ENCODE measurements at places on chromosomes 3 and 15.

DNA sequence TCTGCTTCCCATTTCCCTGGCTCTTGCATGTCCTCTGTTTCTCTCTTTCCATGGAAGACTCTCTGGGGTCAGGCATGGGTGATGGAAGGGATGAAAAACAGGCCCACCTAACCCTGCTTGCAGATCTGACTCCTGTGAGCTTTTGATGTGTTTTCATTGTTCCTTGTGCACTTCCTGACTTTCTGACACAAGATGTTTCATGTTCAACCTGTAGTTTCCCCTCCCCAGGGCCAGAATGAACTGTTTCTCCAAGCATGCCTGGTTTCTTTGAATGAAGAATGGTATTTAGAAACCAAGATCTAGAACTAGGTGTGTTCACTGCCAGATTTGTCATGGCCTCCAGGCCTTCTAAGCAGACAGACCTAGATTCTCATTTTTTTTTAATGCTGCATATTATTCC is 36.1 kb upstream of the CRTC3 start:
- DNase-seq = no peak

GRCh38 chr15:26867200-26868007 is 542 bp downstream of the GABRA5 start:
- no peak for DNase-seq

- no peak for DNase-seq
Observed at GRCh38 chr3:178508443-178508825, 27.8 kb upstream of the KCNMB2 start.

DNA sequence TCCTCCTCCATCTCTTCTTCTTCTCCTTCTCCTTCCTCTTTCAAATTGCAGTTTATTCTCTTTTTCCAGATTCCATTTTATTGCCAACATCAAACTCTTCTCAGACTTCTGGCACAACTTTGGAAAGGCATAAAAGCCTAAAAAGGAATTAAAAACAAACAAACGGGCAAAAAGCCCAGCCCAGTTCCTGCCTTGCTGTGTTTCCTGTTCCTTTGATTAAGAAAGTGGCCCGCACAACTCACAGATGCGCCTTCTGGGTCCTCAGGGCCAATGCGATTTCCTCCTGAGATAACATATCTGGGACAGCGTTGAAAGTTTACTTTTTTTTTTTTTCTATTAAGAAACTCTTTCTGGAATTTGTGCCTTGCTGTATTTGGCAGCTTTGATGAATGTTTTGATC is 158.7 kb upstream of the UBE3A start:
- DNase-seq = no peak

DNA sequence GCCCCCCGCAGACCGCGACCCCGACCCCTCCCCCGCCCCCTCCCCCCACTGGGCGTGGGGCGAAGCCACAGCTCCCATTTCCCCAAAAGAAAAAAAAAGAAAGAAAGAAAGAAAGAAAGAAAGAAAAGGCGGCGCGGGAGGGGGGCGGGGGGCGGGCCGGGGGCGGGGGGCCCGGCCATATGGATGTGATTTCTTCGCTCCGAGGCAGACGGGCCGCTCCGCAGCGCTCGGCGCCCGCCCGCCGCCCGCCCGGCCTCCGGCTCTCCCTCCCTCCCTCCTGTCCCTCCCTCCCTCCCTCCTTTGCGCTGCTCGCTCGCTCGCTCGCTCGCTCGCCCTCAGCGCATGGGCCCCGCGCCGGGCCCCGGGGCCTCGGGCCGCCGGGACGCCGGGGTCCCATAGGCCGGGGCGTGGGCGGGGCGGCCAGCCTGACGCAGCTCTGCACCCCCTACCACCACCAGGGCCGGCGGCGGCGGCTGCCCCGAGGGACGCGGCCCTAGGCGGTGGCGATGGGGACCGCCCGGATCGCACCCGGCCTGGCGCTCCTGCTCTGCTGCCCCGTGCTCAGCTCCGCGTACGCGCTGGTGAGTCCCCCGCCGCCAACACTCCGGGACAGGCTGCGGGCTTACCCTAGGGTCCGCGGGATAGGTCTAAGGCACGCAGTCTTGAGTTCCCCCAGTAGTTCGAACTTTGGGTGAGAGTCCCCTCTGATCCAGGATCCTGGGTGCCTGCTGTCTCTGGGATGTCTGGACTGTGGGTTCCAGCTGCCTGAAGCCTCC is 5.7 kb downstream of the PTH1R start:
- DNase-seq = no peak

DNA sequence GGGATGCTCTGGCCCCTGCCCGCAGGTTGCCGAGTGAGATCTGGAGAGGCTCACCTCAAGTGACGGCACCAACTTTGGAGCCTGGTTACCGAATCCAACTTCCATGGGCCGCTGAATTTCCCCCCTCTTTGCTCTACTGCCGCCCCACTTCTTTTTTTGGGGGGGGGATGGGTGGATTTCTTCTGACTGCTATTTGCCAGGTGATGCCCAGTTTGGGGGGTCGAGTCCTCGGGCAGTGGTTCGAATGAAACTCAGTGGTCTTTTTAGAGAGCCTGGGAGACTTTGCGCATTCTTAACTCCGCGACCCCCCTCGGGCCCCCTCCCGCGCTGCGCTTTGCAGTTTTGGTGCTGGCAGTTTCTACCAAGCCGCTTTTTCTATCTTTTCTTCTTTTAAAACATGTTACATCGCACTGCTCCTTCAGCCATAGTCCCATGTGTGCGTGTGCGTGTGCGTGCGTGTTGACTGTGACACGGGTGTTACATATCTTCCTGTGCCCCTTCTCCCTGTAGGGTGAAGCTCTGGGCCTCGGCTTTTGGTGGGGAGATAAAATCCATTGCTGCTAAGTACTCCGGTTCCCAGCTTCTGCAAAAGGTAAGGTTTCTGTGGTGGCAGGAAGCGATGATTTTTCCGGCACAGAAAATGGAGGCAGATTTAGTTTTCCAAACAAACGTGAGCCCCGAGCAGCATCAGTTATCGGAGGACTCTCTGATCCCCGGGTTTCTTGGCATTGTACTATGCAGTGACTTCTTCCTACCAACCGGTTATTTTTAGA is 837 bp downstream of the CACNA2D3 start:
- DNase-seq = no peak

GRCh38 chr3:187737006-187737367 is 8.3 kb downstream of the BCL6 start:
- DNase-seq = no peak

DNA sequence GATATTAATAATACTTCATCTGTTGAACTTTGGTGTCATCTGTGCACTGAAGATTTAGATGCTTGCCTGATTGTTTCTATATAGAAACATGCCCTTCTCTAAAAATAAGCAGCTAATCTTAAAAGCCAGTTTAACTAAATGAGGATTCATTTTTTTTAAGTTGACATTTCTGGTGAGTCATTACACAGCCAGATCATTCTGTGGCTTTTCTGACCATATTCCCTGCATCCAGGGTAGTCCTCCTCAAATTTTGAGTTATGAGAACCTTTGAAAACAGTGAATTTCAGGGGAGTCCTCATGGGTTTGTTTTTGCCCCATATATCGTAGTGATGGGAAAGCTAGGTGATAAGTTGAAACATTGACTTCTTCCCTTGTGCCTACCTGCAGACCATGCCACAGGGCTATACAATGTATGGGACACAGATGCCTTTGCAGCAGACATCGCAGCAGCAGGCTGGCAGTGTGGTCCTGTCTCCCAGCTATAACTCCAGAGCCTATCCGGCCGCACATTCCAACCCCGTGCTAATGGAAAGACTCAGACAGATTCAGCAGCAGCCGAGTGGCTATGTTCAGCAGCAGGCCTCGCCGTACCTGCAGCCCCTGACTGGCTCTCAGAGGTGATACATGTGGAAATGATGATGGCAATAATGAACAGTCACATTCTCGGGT is 26.5 kb upstream of the P2RY12 start:
- no peak for DNase-seq

GRCh38 chr15:82805994-82806406 is at the start of gene FSD2:
FSD2 (minus strand) TSS chr15:82806069; CDS start chr15:82787390, 18,679 bp downstream.
- no peak for DNase-seq

GRCh38 chr3:61425356-61425755 is 136.0 kb upstream of the PTPRG start:
- DNase-seq = no peak

DNA sequence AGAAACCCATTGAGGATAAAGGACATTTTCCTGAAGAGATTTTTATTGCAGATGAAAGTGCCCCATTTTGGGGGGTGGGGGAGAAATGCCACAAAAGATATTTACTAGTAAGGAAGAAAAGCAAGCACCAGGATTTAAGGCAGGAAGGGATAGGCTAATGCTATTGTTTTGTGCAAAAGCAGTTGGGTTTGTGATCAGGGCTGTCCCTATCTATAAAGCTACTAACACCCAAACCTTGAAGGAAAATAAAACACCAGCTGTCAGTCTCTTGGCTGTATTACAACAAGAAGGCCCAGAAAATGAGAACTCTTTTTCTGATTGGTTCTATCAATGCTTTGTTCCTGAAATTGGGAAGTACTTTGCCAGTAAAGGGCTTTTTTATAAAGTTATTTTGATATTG is 56.0 kb downstream of the CD200 start:
- DNase-seq = no peak

DNA sequence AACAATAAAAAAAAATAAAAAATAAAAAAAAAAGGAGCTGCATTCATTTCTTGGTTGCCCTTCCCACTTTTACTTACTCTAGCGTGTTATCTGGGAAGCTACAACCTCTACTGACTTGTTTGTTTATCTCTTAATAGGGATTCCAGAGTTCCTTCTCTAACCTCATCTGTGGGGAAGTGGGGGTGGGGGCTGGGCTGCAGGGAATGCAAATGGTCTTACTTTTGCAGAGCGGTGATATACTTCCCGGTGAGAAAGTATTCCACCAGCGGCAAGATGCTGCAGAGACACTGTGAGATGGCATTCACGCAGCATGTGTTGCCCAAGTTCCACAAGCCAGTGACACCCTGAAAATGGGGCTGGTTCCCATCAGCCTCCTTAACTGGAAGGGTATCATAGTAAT is 2.1 kb downstream of the USP50 start:
- no peak for DNase-seq

- DNase-seq = no peak
Observed at GRCh38 chr3:36175916-36176461, 204.3 kb upstream of the STAC start.

Data from activated T-helper 9 cell treated with anti-CD3 and anti-CD28 coated beads, Interleukin-2, amount 50 U/mL, for 16 hours (primary cell).